Cortex of kidney (tissue), 1 donor: ENCODE measurements at places on chromosomes 16 and 17.

GRCh38 chr17:19876529-19877161 lies 8.9 kb upstream of the ULK2 start:
- DNase-seq: no peak

- DNase-seq: no peak
These were observed 230.1 kb upstream of the TNRC6C start for GRCh38 chr17:77728474-77728795.

DNA sequence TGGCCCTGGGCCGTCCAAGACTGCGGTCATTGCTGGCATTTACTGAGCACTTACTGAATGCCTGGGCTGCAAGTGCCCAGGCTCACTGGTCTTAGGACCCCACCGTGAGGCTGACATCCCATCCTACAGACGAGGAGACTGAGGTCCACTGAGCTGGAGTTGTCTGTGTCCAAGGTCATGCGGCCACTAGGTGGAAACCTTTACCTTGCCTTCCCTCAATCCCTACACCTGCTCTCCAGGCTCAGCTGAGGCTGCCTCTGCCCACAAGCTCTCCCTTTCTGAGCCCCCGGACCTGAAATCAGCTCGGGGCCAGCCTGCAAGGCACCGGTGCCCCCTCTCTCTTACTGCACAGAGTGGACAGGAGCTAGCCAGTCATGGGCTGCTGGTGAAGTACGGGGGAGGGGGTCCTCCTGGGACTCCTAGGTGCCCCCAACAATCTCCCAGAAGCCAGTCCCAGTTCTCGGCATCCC lies 1.5 kb downstream of the CASKIN1 start:
- no peak for DNase-seq

DNA sequence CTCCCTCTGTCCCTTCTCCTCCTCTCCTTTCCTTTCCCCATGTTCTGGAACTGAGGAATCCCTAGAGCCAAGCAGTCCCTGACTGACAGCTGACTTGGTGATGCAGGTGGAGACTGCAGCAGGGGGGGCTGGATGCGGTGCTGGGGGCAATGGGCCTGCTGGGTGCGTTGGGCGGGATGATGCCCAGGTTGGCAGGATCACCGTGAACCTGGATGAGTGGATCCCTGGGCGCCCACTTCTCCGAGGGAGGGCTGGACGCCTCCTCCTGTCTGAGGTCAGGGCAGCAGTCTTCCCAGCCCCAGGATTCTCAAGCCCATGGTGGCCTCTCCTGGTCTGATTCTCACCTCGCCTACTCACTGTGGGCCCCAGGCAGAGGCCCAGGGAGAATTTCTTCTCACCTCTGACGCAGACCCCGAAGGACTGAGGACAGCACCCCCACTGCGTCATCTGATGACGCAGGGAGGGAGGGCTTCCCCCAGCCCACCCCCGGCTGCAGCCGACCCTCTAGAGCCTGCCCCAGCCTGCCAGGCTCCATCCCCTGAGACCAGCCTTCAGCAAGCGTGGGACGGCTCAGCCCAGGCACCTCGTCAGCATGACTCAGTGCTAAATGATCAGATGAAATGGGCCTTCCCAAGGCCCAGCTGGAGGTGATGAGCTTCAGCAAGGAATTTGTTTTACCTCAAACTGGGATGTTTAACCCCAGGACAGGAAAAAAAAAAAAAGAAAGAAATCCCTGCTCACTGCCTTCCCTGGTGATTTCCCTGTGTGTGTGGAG lies 188.0 kb upstream of the TNRC6C start:
- no peak for DNase-seq

GRCh38 chr17:64032081-64032480 lies 11.6 kb upstream of the ICAM2 start:
- no peak for DNase-seq

- no peak for DNase-seq
These were observed 26.5 kb upstream of the ARL6IP1 start for GRCh38 chr16:18827890-18828289.

DNA sequence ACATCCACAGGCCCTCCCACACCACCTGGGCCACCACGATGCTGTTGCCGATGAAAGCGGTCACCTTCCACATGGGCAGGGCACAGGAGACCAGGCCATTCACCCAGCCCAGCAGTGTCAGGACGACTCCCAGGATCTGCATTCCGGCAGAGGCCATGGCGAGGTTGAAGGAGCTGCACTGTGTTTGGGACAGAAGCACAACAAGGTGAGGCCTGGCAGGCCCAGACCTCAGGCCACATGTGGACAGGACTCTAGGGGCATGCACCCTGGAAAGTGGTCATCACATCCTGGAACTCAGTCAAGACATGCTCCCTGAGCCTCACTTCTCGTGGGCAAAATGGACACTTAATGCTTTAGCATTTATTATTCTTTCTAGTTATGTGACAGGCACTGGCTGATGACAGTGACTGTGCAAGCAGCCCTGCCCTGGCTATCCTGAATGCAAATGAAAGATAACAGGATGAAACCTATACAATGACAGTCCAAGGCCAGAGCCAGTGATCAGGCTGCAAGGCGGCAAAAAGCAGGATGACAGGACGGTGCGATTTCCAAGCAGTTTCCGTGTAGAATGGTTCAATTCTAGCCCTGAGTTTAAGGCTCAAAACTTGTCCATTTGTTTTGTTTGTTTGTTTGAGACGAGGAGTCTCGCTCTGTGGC lies 2.0 kb downstream of the CLDN6 start:
- DNase-seq: no peak

DNA sequence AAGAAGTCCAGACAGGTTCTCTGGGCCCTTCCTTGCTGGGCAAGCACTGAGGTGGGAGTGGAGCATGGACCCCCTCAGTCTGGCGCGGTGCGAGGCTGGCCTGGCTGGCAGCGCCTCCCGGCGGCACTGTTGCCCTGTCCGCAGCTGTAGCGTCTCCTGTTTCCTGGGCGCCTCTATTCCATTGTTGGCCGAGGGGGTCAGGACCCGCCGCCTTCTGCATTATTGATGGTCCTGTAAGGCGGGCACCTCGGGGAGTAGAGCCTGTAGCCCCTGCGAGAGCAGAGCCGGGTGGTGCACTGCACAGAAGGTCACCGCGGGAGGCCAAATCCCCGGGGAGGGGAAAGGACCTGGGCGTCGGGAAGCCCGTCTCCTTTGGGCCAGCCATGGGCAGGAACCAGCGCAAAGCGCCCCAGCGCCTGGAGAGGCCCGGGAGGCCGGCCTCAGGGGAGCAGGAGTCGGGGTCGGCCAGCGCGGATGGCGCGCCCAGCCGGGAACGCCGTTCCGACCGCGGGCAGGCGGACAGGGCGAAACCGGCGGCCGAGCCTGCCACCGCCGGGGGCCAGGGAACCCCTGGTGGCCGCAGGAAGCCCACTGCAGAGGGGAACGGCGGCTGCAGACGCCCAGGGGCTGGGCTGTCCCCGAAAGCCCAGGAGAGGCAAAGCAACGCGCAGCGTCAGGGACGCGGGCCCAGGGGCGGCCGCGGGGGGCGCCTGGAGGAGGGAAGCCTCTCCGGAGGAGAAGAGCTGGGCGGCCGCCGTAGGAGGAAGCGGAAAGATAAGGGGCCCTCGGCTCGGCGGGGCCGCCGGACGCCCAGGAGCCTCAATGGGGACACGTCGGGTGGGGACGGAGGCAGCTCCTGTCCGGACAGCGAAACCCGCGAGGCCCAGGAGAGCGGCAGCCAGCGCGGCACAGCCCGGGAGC lies at the start of gene MYO15B:
TSS of gene MYO15B (plus strand) at position 126 of the 921 bp plus-strand sequence. CDS start at position 384, 258 bp downstream.
- DNase-seq: no peak

- no peak for DNase-seq
These were observed 64.9 kb upstream of the LRRC37A3 start for GRCh38 chr17:64984181-64984580.

DNA sequence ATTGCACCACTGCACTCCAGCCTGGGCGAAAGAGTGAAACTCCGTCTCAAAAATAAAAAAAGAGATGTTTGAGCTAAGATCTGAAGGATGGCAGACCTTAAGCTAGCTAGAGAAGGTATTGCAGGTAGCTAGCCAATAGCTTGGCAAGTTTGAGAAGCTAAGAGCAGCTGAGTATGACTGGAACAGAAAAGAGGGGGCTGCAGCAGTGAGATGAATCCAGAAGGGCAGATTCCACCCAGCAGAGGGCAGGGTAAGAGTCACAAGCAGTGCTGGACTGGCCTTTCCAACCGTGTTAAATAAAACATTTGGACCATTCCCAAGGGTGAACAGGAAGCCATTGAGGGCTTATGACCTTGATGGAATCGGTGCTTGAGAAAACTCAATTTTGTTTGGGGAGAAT lies 5.7 kb upstream of the PHAF1 start:
- no peak for DNase-seq

GRCh38 chr17:41428591-41429291 lies 4.4 kb upstream of the KRT37 start:
- no peak for DNase-seq

DNA sequence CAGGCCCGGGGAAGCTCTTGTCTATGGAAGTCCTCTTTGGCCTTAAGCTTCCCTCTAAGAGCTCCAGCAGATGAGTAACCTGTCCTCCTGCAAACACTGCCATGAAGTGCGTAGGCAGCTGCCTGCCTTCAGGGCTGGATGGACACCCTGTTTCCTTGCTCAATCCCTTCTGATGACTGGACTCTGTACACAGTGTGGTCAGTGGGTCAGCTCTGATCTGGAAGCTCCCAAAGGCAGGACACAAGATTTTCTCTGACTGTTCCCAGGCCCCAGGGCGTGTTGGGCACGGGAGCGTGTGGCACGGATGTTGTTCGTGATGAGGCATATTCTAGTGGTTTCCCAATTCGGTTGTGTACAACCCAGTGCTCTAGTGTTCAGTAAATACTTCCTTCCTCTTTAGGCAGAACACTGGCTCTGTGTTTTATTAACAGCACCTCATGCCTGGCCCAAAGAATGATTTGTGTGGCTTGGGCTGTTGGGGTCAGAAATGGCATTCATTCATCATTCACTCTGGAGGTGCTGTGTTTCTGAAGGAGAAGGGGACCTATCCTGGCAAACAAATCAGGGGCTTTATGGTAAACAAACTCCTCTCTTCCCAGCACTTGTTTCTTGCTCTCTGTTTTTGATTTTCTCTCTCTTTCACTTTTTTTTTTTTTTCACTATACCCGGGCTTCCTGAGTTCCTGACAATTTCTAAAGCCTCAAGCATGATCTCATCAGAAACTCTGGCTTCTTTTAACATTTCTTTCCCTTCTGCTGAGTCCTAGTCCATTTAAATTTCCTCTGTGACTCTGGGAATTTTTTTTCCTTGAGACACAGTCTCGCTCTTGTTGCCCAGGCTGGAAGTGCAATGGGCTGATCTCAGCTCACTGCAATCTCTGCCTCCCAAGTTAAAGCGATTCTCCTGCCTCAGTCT lies 12.0 kb upstream of the RNF157 start:
- no peak for DNase-seq

- DNase-seq: no peak
These were observed 1.7 kb downstream of the ADGRG5 start for GRCh38 chr16:57544124-57544653.

- no peak for DNase-seq
These were observed 159.5 kb downstream of the SHISA9 start for GRCh38 chr16:13060932-13061331.

DNA sequence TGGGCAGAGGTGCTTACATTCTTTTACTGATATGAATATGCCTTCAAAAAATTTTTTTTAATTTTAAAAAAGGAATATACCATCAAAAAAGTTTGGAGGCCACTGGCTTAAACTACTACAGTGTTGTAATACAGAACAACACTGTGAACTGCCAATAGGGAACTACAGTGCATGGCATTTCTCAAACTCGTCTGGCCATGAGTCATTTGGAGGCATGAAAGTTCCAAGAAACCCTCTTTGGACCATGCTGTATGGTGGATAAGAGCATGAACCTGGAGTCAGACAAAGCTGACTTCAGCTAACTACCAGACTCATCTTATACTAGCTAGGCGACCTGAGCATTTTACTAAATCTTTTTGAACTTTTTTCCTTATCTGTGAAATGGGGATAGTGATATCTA lies 9.2 kb upstream of the NF1 start:
- no peak for DNase-seq

- no peak for DNase-seq
These were observed 224.0 kb downstream of the IRX3 start for GRCh38 chr16:54062361-54063278.

- DNase-seq: no peak
These were observed 142.9 kb downstream of the RAB11FIP4 start for GRCh38 chr17:31534223-31534888.

DNA sequence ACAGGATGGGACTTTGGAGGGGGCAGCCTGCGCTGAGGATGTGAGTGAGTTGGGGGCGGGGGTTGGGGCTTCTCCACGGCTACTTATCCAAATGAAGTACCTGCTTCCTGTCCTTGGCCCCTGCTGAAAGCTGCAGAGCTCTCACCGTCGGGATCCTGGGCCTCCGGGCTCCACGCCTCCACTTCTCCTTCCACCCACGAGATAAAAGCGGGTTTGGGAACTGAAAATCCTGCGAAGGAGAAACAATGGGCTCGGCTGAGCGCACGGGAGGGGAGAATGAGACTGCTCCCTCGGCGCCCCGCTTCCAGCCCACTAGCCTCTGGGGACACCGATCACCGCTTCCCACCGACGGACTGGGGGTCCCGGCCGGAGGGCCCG lies 486 bp downstream of the ZNF785 start:
- DNase-seq: no peak

DNA sequence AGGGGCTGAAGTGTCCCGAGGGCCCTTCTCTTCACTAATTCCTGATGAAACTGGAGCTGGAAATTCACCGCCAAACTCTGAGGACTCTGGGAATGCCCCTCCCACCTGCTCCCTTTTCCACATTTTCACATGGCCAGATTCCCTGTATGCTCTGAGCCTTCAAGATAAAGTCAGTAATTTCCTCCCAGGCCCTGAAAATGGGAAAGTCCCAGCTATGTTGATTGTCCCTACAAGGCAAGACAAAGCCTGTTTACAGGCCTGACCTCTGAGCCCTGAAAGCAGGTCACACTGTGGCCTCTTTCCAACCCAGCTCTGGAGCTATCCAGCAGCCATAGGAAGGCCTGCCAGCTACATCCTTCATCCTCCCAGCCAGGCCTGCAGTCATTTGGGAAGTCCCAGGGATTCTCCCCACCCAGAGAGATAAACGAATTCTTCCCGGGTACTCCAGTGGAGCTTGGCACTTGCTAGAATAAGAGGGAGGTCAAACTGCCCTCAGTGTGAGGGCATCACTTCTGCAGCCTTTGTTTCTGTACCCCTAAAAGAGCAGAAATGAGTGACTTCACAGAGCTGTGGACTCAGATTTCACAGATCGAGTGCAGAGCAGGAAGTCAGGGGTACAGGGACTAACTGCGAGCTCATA lies 19.6 kb upstream of the CCL2 start:
- no peak for DNase-seq

- no peak for DNase-seq
These were observed 248.6 kb downstream of the FOXL1 start for GRCh38 chr16:86826941-86827340.

DNA sequence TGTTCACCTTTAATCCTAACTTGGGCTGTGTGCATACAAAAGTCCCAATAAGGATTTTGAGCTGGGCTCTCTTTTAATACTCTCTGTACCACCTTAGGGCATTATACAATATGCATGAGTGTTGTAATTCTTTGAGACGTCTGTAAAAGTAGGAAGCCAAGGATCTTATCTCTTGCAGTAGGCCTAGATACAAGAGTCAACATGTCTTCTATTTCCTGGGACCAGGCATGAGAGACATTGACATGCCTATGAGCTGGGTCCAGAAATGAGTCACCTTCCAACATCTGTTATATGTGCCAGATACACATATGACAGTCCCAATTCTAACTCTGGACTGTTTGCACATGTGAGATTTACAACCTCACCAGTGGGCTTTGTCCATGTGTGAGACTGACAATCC lies 1911.2 kb downstream of the TP53TG3F start:
- DNase-seq: no peak

GRCh38 chr16:17470182-17470907 lies 415 bp downstream of the XYLT1 start:
- no peak for DNase-seq
